ENCODE measurements at places on chromosomes 4 and X.

DNA sequence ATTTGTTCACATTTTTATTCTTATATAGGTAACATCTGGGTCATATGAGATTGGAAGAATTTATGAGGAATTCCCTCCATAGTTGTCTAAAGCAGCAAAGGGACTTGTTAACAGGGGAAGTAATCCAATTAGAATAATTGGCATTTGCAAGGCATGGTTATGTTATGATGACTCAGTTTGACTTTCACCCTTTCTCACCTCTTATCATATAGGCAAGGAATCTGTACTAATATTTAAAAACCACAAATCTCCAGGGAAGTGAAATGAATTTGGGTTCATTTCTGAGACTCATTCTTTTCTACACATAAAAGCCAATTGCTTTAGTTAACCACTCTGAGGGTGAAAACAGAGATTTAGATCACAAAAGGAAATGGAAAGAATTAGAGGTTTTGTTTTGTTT lies 281.5 kb upstream of the DKK2 start:
- no peak for DNase-seq

DNA sequence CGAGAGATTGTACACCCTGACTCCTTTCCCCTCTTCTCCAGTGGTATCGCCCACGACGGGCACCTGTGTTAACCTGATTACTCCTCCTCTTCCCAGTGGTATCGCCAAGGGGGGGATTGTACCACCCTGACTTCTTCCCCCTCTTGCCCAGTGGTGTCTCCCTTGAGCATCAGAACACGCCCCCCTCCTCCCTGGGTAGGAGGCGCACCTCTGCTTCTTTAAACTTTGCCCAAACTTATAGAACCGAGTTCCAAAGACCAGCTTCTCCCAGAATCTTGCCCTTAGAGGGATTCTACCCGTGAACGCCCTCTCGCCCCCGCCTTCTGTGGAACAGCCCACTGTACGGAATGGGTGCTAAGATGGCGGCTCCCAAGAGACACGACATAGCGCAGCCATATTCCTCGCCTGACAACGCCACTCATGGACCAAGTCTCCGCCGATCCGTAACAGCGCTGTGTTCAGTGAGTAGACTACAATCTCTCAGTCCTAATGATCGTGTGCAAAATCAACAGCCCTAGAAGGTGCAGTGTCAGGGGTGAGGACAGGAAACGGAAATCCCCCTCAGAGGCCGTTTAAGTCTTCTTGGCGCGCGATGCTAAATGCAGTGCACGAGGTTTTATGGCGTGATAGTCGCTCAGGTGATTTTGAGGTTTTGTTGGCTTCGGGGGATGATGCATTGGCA lies 4.2 kb upstream of the ZNF157 start:
- DNase-seq, result peak; percentile 86

GRCh38 chr4:2837110-2837903 lies 6.3 kb upstream of the ADD1 start:
- DNase-seq, result no peak

GRCh38 chr4:130485371-130485770 lies 1389.4 kb downstream of the C4orf33 start:
- no peak for DNase-seq

GRCh38 chr4:84501721-84502267 lies 2.7 kb upstream of the NKX6-1 start:
- DNase-seq, result no peak

GRCh38 chrX:23422912-23423311 lies 88.3 kb downstream of the PTCHD1 start:
- no peak for DNase-seq

DNA sequence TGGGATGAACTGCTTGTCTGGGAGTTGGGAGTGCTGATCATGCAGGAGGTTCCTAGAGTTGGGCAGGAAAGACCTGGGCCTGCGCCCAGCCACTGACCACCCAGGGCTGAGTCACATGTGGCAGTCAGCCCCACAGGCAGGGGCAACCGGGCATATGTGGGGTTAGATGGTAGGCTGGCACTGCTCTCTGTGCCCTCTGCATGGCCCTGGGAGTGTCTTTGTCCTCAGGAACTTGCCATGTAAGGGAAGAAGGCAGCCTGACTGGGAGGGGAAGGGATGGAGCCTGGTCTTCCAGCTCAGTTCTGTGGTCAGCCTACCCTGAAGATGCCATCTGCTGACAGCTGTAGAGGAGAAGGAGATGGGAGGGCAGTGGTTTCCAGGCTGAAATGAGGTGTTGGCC lies 70.2 kb upstream of the EFNB1 start:
- no peak for DNase-seq

DNA sequence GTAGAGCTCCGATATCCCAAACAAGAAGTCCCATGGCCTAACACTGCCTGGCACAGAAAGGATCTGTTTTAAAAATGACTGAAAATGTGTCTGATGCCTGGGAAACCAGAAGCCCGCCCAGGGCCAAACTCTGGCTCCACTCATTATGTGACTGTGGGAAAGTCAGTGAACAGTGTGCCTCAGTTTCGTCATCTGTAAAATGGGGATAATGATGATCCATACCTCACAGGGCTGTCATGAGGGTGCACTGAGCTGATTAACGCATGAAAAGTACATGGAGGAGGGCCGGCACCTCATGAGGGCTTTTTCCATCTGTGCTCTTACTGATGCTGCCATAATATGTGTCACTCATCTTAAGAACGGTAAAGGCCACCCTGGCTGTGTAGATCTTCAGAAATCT lies 5.1 kb downstream of the SLC2A9 start:
- DNase-seq, result no peak

- no peak for DNase-seq
These were observed 252.6 kb downstream of the ANTXR2 start for GRCh38 chr4:79820427-79820826.

GRCh38 chr4:38306482-38307071 lies 346.4 kb downstream of the PTTG2 start:
- no peak for DNase-seq

GRCh38 chrX:102883491-102883890 lies 53.6 kb upstream of the RAB40AL start:
- DNase-seq, result no peak

GRCh38 chrX:69290292-69290691 lies 125.0 kb upstream of the PJA1 start:
- no peak for DNase-seq

- peak; percentile 92 for DNase-seq
These were observed at the start of gene ELF2 for GRCh38 chr4:139177049-139177868. Gene ELF2, minus strand, starts transcription at chr4:139177218. Its CDS starts 39,517 bp downstream, at chr4:139137701.

DNA sequence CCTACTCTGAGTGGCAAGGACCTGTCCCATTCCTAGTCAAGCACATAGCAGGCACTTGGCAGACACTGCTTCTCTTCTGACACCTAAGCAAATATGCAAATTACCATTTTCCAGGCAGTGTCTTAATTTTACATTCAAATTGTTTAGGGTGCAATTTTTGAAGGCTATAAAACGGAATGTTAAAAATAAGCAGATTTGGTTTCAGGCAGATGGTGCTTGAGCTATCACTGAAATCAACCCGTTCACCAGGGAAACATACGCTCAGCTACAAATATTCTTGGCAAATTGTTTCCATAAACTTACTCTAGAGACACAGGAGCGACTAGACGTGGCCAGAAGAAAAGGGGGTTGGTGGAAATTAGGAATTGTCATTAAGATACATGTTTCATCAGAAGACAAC lies 45.7 kb downstream of the BEND2 start:
- no peak for DNase-seq

DNA sequence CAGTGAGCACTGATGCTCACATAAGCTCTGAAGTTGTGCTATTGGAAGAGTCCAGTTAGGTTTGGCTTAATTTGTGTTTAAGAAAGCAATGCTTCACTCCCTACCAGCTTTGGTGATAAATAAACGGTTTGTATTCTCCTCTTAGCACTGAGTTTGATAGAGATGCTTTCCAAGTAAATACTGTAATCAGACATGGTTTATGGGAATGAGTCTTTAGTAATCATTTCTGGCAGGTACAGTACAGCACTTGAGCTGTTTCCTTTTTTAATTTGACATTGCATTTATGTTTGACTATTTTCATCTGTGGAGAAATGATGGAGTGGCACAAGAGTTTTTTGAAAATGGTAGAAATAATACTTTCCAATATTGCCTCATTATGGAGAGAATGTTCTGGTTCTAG lies 455.3 kb downstream of the ACTRT1 start:
- DNase-seq, result no peak

DNA sequence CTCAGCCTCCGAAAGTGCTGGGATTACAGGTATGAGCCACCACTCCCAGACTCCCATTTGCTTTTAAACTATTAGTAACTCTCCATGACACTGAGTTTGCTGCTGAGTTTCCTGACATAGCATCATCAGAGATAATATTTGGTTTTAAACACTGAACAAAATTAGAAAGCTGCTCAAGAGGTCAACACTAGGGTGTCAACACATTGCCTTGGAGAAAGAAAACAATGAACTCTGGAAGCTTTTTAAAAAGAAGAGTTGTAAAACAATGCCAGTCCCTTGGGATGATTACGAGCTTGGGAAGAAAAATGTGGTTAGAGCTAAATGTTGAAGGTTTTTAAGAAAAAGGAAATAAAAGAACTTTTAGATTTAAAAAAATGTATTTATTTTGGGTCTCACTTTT lies 264.8 kb downstream of the CAMK2D start:
- DNase-seq, result no peak

DNA sequence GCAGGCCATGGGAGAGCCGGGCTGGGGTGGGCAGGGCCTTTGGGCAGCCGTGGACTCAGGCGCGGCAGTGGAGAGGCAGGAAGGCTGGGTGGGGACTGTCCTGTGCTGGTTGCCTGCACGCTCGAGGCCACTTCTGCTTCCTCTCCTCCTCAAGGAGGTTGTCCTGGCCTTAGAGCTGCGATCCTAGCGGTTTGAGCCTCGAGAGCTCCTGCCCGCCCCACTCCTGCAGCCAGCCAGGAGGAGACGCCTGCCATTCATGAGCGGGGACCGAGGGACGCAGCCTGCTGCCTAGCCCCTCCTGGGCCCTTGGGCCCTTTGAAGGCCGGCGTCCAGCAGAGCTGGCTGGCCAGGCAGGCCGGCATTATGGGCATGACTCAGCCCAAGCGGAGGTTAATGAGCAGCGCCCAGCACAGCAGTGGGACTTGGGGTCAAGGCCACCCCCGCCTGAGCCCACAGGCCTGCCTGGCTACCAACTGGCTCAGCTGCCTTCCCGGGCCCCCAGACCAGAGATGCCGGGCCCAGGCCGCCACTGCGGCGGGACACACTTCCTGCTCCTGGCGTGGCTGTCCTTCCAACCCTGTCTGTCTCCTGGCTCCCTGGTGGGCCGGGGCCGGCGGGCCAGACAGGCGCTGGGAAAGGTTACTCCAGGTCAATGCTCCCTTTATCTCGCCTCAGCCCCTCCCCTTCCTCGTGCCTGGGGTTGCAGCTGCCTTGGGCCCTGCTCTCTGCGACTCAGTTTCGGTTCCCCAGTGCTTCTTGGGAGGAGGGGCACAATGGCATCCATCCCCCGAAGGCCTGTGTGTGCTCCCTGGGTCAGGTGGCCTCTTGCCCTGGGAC lies 1.8 kb downstream of the ABCD1 start:
- DNase-seq, result no peak

- no peak for DNase-seq
These were observed 67.9 kb upstream of the TBL1X start for GRCh38 chrX:9396930-9397329.

DNA sequence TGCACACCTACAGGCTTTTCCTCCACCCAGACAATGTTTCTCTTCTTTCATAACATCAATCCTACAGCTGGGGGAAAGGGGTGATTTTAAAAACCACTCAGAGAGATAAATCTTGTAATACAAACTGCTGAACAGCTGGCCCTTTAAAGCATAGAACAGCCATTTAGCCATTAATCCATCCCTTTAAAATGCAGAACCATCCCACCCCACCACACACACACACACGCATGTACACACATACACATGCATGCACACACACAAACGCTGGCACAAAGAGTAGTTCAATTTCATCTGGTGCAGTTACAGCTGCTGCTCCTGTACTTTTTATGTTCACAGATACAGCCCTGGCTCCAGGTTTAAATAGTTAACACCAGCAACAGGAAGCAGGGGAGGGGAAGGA lies 426.1 kb downstream of the MID1IP1 start:
- no peak for DNase-seq

DNA sequence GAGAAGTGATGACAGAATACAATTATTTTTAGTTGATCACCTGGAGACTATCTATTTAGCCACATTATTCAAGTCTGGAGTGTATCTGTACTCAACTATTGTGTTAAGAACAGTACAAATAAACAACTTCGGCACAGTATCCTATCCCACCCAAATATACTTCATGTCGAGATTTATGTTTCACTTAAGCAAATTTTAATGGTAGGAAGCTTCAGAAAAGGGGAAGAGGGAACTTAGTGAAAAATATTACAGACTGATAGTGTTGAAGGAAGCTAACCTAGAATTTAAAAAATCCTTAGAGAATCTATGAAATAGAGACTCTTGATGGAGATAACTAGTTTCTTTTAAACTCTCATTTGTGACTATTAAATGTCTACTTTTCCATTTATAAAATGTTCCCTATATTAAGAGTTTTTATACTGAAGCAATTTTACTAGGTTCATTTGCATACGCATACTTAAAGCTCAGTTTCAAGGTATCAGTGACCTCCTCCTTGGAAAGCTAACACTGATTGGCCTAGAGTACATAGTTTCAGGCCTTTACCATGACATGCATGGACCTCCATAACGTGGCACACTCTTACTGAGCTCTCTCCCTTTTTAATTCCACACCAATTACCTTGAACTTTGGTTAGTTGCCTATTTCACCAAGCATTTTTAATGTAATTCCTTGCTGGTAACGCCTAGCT lies 197.7 kb downstream of the CAMK2D start:
- no peak for DNase-seq

- DNase-seq, result no peak
These were observed 6.4 kb downstream of the RBM3 start for GRCh38 chrX:48580662-48581061.

- DNase-seq, result no peak
These were observed 76.5 kb upstream of the BCOR start for GRCh38 chrX:40174001-40174853.

GRCh38 chr4:68361146-68361589 lies 11.3 kb upstream of the YTHDC1 start:
- DNase-seq, result no peak

DNA sequence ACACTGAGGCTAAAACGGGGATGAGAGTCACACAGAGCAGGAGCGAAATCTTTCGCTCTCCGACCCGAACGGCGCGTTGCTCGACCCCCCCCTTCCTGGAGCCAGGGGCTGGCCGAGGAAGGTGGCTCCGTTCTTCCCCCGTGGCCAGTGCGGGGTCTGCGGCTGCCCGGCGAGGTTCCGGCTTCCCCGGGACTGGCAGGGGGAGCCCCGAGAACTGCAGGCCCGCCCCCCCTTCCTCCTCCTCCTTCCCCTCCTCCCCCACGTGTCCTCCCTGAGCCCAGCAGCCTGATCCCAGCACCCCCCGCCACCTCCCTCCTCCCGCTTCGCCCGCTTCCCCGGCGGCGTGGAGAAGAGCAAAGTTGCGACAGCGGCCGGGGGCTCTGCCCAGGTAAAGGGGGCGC lies 2.4 kb upstream of the BCORL1 start:
- DNase-seq, result no peak

GRCh38 chr4:53196882-53197771 lies 168.7 kb downstream of the SCFD2 start:
- DNase-seq, result peak; percentile 46

Measured in NCI-H1436 (cell line).